Fibroblast of lung (primary cell): ENCODE measurements at places on chromosomes 12 and 14. TPM values are rescaled to one million over a fixed set of nuclear protein-coding genes. Genes with fewer than 3 reads are reported as not detected.

- H3K27ac ChIP-seq: no peak overlapping the region
- no peaks in the 10 kb centered on the region for H3K27me3 ChIP-seq
- DNase-seq: no peak
- no peak overlapping the region for H3K4me3 ChIP-seq
- H3K36me3 ChIP-seq: no peaks in the 10 kb centered on the region
Measured at GRCh38 chr12:106814714-106815113, 40.2 kb downstream of the RIC8B start.

DNA sequence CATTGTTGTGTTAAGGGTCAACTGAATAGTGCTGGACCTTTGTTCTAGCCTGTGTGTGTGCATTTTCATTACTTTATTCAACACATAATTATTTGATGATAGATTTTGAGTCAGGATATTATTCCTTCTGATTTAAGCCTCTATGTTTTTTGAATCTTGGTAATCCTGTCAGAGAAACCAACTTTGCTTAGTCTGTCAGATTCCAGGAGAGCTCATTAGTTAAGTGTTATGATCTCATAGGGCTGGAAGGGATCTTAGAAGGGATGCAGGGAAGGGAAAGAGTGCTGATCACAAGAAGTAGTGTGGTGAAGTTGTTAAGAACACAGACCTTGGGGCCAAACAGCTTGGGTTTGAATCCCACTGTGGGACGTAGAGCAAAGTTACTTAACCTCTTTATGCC, 52.9 kb downstream of the SCN8A start:
- no peak overlapping the region for H3K4me3 ChIP-seq
- no peak overlapping the region for H3K27ac ChIP-seq
- DNase-seq: no peak
- H3K27me3 ChIP-seq: no peaks in the 10 kb centered on the region

CLEC2D gene
- 3.6 and 5.1 TPM in 2 replicates for total RNA-seq

CLEC4A gene
- total RNA-seq: 0.26 and 0.33 TPM in 2 replicates

DNA sequence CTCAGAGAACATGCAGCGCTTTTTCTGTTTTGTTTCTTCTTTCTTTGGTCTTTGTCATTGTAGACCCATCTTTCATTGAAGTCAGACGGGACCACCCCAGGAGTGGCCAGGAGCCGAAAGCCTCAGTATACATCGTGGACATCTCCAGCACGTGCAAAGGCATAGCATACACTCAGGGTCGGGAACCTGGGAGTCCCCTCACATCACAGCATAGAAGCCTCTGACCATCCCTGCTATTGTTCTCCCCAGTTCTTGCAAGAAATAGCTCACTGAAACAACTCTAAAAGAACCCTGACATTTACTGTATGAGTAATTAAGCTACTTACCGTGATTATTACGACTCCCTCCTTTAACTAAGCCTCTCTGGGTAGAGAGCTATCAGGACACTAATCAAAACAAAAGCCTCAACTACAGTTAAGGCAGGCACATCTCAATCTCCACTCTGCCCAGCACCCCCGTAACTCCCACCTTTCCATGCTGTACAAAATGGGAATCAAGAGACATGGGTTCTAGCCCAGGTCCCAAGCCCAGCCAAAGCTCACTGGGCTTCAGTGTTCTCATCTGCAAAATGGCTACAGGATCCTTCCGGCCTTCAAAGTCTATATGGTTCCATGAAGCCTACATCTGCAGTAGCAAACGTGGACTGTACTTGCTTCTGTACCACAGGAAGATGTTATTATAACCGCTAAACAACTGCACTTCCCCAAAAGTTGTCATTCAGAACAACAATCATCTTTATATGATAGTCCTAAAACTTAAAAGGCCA, 6.7 kb downstream of the CCDC88C start:
- no peaks in the 10 kb centered on the region for H3K36me3 ChIP-seq
- no peak overlapping the region for H3K4me3 ChIP-seq
- H3K27me3 ChIP-seq: peaks cover under 1% of the 10 kb centered on the region
- H3K4me1 ChIP-seq: no peaks in the 10 kb centered on the region

ADAMTS20 gene
- total RNA-seq: not detected in 2 replicates

OR4Q3 gene
- not detected in 2 replicates for total RNA-seq

ACSM4 gene
- not detected in 2 replicates for total RNA-seq

SPIC gene
- not detected in 2 replicates for total RNA-seq

SLC39A2 gene
- 0.17 and 0.26 TPM in 2 replicates for total RNA-seq

DNA sequence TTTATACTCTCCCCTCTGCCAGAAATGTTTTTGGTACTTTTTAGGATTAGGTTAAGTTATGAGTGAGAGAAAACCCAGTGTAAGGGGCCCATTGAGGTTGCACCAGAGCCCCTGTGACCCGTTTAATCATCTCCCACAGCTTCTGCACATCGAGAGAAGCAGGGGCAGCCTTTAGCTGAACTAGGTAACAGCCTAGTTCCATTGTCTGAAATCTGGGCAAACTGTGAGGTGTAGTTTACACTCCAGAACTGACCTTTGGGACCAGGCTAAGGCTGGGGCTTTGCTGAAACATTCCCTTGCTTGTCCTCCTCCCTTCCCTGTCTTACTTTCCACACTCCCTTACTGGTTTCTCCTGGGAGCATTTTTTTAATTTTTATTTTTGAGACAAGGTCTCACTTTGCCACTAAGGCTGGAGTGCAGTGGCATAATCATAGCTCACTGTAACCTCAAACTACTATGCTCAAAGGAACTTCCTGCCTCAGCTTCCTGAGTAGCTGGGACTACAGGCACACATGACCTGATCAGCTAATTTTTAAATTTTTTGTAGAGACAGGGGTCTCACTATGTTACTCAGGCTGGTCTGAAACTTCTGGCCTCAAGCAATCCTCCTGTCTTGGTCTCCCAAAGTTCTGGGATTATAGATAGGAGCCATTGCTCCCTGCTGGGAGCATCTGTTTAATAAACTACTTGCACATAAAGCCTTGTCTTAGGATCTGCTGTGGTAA, 25.9 kb upstream of the DHRS2 start:
- no peaks in the 10 kb centered on the region for H3K27me3 ChIP-seq
- H3K4me3 ChIP-seq: no peak overlapping the region
- DNase-seq: no peak
- no peaks in the 10 kb centered on the region for H3K36me3 ChIP-seq
- H3K27ac ChIP-seq: no peak overlapping the region
- no peaks in the 10 kb centered on the region for H3K4me1 ChIP-seq

BMP4 gene
- 27.2 and 77.5 TPM in 2 replicates for total RNA-seq

NAV3 gene
- 50.3 and 60.6 TPM in 2 replicates for total RNA-seq

- no peak overlapping the region for H3K4me3 ChIP-seq
- no peaks in the 10 kb centered on the region for H3K27me3 ChIP-seq
- H3K27ac ChIP-seq: no peak overlapping the region
- no peak for DNase-seq
- H3K4me1 ChIP-seq: no peaks in the 10 kb centered on the region
Measured at GRCh38 chr12:74999474-74999873, 210.2 kb downstream of the KCNC2 start.

DNA sequence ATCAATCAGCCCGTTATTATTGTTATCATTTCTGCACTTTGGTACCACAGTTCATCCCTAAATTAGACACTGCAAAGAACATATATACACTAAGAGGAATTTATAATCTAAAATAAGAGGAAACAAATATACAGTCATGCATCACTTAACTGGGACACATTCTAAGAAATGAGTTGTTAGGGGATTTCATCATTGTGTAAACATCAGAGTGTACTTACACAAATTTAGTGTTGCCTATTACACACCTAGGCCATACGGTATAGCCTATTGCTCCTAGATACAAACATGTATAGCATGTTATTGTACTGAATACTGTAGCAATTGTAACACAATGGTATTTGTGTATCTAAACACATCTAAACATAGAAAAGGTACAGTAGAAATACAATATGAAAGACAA, 190.5 kb downstream of the BMP4 start:
- H3K27ac ChIP-seq: no peak overlapping the region
- DNase-seq: no peak
- no peaks in the 10 kb centered on the region for H3K27me3 ChIP-seq
- no peaks in the 10 kb centered on the region for H3K4me1 ChIP-seq

- H3K27ac ChIP-seq: no peak overlapping the region
- DNase-seq: no peak
- no peaks in the 10 kb centered on the region for H3K36me3 ChIP-seq
- no peak overlapping the region for H3K4me3 ChIP-seq
Measured at GRCh38 chr12:29863665-29864064, 79.9 kb upstream of the TMTC1 start.

GRCh38 chr12:84596266-84596665, 316.3 kb downstream of the SLC6A15 start:
- no peaks in the 10 kb centered on the region for H3K4me1 ChIP-seq
- H3K27ac ChIP-seq: no peak overlapping the region
- no peak overlapping the region for H3K4me3 ChIP-seq
- no peaks in the 10 kb centered on the region for H3K36me3 ChIP-seq
- no peaks in the 10 kb centered on the region for H3K27me3 ChIP-seq

- H3K27me3 ChIP-seq: no peaks in the 10 kb centered on the region
- H3K4me3 ChIP-seq: no peak overlapping the region
- H3K4me1 ChIP-seq: no peaks in the 10 kb centered on the region
- H3K27ac ChIP-seq: no peak overlapping the region
Measured at GRCh38 chr14:101289230-101289690, 272.0 kb upstream of the DIO3 start.

DNA sequence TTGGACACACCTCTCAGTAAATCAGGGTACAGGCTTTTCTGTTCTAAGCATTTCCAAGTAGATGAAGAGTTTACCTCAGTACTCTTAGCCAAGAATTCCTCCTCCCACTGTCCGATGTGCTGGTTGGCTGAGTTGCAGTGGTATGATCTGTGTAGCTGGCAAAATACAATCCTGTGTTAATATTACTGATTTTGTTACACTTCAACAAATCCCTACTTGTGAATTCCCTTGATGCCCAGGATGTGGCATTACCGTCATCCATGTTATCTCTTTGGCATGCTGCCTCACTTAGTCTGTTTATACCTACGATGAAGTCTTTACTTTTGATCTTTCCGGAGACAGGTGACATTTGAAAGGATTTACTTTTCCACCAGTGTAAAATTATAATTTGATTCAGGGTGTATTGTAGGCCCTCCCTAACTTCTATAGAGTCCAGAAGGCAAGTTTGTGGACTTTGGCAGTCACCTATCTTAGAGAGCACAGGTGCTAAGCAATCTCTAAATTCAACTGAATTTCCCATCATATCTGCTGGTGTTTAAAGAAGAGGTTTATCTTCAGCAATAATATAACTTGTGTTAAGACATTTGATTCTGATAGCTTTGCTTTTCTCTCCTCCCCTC, 10.1 kb downstream of the CCDC196 start:
- no peaks in the 10 kb centered on the region for H3K27me3 ChIP-seq
- no peaks in the 10 kb centered on the region for H3K36me3 ChIP-seq
- no peaks in the 10 kb centered on the region for H3K4me1 ChIP-seq
- no peak overlapping the region for H3K4me3 ChIP-seq
- H3K27ac ChIP-seq: no peak overlapping the region

DNA sequence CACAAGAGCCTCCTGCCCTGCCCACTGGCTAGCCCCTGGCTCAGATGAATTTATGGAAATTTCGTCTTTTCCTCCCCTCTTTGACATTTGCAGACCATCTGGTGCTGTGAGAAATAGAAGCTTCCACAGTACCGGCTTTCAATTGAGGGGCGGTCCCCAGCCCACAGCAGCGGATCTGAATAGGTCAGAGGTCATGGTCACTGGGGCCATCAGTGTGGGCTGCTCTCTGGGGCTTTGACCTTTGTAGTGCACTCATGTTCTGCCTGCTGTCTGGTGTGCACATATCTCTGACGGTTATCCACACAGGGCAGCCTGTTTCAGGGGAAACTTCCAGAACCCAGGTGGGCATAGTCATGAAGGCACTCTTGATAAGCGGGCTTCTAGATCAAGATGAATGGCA, 2.5 kb upstream of the RFLNA start:
- H3K4me1 ChIP-seq: peaks cover 11% of the 10 kb centered on the region
- H3K4me3 ChIP-seq: no peak overlapping the region
